ENCODE measurements at places on chromosomes 1 and 21.

- no peak for DNase-seq
Observed at GRCh38 chr1:228096416-228097332, 6.5 kb downstream of the C1orf35 start.

DNA sequence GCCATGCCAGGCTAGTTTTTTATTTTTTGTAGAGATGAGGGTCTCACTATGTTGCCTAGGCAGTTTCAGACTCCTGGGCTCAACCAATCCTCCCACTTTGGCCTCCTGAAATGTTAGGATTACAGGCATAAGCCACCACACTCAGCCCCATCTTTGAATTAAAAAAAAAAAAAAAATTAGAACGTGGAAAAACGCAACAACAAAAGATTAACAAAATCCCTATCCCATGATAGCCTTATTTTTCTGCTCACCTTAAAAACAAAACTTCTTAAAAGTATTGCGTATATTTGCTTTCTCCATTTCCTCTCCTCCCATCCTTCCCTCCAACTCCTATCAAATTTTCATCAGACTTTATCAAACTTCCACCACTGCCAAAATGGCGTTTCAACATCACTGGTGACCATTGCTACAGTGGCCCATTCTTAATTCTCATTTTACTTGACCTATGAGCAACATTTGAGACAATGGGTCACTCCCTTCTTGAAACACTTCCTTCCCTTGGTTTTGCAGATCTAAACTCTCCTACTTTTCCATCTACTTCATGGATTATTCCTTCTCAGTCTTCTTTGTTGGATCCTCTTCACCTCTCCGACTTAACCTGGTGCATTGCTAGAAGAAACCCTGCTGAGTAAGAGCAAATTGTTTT is 579 bp upstream of the ZNF684 start:
- DNase-seq = peak; percentile 48

GRCh38 chr1:22749919-22750684 is 39.5 kb downstream of the EPHB2 start:
- peak; percentile 95 for DNase-seq

- DNase-seq = no peak
Observed at GRCh38 chr1:40595623-40596022, 64.2 kb downstream of the ZNF684 start.

DNA sequence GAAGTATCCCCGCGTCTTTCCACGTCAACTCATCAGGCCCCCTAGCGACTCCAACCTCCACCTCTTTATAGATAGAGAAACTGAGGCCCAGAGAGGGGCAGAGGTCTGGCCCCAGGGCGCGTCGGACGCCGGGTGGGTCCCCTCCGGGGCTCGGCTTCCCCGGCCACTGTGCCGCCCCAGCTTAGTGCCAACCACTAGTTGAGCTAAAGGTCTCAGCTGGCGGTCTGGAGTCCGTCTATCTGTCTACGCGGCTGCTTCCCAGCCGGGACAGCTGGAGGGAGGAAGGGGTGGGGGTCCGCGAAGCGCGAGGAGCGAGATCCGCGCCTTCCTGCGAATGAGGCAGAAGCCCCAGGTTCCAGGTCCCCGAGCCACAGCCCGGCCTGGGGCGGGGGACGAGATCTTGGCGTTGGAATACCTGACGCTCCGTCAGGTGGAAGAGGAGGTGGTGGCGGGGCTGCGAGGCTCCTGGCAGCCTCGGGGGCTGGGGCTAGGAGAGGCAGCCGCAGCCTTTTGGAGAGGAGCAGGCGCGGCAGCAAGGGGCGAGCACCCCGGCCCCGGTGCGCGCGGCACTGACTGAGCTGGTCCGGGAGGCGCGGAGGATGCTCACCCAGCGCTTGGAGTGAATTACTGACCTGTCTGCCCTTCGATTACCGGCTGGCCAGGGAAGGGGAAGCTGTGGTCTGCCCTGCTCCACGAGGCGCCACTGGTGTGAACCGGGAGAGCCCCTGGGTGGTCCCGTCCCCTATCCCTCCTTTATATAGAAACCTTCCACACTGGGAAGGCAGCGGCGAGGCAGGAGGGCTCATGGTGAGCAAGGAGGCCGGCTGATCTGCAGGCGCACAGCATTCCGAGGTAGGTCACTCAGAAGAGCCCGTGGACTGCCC is 937 bp downstream of the PODN start:
- DNase-seq = no peak

GRCh38 chr1:160708118-160708517 is 3.5 kb downstream of the CD48 start:
- no peak for DNase-seq

- DNase-seq = no peak
Observed at GRCh38 chr1:245652660-245653427, 498.1 kb downstream of the KIF26B start.

- DNase-seq = no peak
Observed at GRCh38 chr1:7710859-7711258, 60.2 kb upstream of the VAMP3 start.

DNA sequence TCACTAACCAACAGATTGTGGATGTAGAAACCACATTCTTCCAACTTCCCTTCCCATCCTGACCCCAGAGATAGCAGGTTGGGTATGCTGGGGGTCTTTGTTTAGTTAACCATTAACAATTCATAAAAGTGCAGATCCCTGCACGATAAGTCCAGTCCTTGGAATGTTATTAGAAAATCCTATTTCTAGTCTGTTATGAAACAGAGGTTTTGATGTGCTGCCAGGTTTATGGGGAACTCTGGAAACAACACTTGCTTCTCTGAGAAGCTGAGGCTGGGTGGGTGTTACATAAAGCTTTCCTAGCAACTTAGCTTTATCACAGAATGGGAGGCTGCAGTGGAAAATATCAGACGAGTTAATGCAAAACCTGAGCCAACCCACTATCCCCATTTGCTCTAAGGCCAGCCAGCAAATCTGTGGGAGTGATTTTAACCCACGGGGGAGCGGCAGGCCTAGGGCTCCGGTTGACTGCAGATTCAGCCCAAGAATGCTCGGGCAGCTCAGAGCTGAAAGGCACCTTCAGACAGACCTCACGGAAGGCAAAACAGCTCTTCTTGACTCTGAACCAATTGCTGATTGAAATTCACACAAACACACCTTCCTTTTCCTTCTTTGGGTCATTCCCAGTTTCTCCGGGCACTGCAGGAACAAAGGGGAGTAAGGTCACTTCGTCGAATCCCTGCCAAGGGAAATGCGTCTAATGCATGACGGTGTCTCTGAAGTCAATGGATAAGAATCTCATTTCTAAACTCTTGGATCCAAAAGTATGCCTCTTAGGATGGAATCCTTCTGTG is 111.7 kb upstream of the IRF2BP2 start:
- peak; percentile 93 for DNase-seq

GRCh38 chr1:192654591-192655251 is 18.8 kb downstream of the RGS13 start:
- peak; percentile 89 for DNase-seq

- DNase-seq = no peak
Observed at GRCh38 chr1:9169601-9170137, 40.8 kb upstream of the GPR157 start.

DNA sequence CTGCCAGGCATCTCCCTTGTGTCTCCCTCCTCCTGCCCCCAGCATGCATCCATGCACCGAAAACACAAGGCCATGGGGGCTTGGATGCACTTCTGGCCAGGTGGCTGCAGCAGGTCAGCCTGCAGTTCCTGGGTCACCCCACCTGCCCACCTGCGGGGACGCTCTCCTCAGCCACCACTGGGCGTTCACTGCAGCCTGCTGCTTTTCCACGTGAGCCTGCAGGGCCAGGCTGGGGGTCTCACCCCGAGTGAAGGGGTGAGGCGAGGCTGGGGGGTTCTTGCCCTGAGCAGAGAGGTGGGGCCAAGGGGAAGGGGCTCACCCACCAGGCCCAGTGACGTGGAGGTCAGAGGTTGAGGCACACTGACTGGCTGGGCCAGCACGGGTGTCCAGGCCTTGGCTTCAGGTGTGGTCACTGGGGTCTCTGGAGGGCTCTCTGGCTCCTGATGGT is 64.6 kb downstream of the WNT9A start:
- DNase-seq = no peak

DNA sequence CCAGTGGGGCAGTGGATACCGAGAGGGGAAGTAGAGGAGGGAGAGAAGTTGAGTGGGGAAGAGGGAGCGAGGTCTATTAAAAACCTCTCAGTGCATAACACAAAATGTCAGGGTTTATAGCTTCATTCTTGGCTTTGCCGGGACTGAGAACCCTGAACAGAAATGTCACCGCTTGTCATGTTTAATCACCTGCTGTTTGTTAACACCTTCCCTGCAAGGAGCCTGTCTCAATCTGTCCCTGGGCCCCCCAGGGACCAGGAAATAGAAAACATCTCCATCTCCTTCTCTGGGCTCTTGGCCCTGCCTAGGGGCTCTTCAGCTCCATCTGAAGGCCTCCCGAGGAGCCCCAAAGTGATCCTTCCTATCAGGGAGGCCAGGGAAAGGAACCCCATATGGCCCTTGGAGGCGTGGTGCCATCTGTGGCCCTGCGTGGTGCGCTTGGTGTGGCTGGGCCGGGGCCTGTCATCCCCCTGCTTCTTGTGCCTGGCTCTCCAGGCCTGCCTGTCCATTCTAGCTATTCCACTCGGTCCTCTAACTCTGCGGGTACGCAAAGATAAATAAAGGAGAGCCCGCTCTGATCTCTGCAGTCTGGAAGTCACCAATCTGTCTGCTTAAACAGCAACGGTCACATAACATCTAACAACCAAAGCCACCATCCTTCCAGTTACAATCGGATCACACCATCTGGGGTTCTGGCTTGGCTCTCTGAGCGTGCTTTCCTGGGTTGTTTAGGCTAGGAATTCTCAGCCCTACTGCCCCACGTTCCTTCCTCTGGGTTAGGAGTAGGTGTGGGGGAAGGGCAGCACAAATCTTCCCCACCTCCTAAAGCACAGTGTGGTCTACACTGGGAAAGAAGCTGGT is 113.8 kb downstream of the CASZ1 start:
- no peak for DNase-seq

- DNase-seq = peak; percentile 3
Observed at GRCh38 chr1:196910215-196910614, 22.4 kb downstream of the CFHR4 start.

DNA sequence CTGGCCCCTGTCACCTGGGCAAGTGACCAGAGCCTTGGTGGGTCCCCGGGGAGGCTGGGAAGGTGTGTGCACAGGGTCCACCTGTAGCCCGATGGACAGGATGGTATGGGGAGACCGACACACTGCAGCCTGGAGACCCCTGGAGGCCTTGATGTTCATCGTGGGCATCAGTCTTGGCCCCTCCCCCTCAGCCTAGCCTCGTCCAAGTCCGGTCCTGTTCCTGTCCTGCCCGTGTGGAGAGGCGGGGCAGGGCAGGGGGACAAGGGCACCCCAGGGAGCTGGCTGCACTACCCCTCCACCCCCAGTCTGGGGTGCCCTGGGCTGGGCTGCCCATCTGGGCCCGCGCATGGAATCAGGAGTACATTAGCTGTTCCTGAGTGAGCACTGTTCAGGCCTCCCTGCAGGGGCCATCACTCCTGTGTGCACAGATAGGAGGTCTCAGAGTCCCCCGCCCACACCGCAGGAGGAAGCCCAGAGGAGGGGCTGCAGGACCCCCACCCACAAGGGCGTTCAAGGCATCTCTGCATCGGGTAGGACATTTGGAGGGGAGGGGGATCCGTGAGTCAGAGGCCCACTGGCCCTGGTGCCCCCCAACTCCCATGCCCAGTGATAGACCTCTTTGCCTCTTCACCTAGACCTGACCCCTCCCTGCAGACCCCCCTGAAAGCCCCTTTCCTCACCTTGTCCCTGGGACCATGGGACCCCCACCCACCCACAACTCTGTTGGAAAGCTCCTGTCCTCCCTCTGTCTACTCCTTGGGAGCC is 63.2 kb downstream of the WNT9A start:
- no peak for DNase-seq

GRCh38 chr1:98119796-98120195 is 199.0 kb upstream of the DPYD start:
- DNase-seq = peak; percentile 16

DNA sequence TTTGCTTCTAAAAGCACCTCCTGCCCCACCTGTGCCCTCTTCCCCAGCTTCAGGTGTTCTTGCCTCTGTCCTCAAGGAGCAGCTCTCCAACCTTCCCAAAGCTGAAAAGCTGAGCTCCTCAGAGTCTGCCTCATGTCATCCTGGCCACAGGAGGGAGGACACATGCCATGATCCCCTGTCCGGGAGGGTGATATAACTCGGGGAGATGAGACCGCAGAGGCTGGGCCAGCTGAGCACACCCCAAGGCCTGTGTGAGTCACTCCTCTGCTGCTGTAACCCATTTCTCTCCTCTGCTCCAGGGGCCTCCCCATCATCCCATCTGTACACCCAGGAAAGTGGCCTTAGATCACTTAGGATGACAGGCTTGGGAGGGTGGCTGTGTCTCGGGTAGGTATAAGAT is 49.8 kb downstream of the EPHB2 start:
- peak; percentile 32 for DNase-seq

GRCh38 chr1:94298861-94299260 is 61.5 kb upstream of the ARHGAP29 start:
- DNase-seq = peak; percentile 69

DNA sequence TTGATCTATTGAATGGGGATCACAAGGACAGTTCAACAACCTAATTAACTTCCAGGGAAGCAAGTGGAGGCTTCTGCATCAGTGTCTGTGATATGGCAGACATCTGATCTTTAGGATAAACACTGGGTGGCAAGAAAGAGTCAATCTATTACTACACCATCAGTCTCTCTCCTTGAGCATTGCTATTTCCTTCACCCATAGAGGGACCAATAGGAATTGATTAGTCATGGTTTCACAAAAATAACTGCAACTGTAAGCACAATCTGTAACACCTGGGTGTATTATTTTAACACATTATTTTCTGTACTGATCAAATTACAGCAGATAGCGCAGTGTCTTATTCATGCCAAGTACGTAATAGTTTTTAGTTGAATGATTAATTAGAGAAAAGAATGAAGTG is 50.3 kb downstream of the USP24 start:
- no peak for DNase-seq

DNA sequence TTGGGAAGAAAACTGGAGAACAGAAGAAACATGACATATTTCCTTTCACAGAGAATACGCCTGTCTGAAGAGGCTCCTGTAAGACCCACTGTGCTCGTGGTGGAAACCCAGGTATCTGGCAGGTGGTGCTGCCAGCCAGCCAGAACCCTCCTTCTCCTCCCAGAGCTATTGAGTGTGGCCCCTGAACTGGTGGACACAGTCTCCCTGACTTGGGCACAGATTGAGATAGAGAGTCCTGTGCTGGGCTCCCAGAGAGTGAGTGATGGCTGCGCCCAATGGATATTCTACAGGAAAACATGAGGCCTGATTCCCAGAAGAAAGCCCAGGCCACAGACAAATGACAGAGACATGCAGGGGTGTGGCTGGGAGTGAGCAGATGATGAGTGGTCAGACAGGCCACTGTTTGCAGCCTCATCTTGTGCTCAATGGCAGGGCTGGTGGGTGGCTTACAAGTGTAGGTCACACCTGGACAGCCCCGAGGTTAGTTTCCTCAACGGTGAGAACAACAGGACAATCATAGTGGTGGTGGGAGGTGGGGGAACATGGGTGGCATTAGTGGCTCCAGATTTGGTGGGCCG is 127.9 kb downstream of the PTPRU start:
- DNase-seq = no peak

GRCh38 chr1:20280341-20280740 is 10.3 kb upstream of the VWA5B1 start:
- no peak for DNase-seq

- no peak for DNase-seq
Observed at GRCh38 chr1:8474369-8474768, 156.5 kb downstream of the SLC45A1 start.

All from foreskin fibroblast (primary cell).